ENCODE measurements at places on chromosomes 12 and 14. TPM values are rescaled to one million over a fixed set of nuclear protein-coding genes. Genes with fewer than 3 reads are reported as not detected.
A peak's percentile ranks its signal among the peaks of the same experiment; 100 is the strongest.

GRCh38 chr14:73153272-73153671 lies 17.0 kb downstream of the PSEN1 start:
- DNase-seq: no peak

DNA sequence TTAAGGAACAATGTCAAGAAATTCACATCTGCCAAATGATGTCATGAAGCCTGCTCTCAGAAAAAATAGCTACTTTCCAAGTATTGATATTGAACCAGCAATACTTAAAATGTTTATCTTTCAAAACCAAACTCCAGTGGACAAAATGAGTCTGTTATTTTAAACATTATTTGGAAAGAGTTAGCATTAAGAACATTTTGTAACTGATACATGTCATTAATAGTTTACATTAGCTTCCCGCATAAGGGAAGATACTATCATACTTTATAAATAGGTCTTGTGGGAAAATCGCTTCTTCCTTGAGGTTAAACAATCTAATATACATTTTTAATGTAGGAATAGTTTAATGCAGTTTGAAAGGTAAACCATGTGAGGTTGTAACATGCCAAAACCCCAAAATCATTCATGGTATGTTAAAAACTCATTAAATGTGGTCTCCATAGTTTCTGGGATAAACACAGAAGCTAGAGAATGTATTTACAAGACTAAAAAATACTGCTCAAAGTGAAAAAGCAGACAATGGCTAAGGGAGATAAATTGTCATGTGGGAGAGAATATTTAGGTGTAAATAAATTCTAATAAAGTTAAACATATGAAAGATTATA lies 73.4 kb upstream of the ATP2B1 start:
- DNase-seq: no peak

- peak; percentile 77 for DNase-seq
These were observed 23.8 kb upstream of the LRTM2 start for GRCh38 chr12:1796515-1797010.

- no peak for DNase-seq
These were observed 914.7 kb downstream of the NRXN3 start for GRCh38 chr14:79084861-79085260.

DNA sequence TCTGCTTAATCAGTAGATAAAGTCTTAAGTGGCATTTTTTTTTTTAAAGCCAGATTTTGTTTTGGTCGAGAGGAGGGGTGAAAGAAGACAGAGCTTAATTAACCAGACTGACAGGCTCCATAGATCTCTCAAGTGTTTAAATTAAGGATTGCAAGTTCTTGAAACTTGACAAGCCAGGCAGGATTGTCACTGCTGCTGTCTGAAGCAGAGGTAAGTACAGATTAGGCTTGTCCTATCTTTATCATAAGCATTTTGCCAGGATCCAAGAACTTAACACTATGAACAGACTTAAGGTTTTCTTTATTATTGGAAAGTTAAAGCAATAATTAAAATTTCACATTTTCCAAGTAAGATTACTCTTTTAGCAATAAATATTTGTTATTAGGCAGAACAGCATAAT lies 179.6 kb upstream of the LMO3 start:
- no peak for DNase-seq

Gene CCDC175
- not detected for total RNA-seq

Gene FAM181A
- 3.5 TPM for total RNA-seq

All from upper lobe of right lung (tissue), 1 donor.